Inflammatory macrophage treated with lipopolysaccharide for 1 hour (primary cell): ENCODE measurements at places on chromosomes 6 and 20.
A peak's percentile ranks its signal among the peaks of the same experiment; 100 is the strongest.

DNA sequence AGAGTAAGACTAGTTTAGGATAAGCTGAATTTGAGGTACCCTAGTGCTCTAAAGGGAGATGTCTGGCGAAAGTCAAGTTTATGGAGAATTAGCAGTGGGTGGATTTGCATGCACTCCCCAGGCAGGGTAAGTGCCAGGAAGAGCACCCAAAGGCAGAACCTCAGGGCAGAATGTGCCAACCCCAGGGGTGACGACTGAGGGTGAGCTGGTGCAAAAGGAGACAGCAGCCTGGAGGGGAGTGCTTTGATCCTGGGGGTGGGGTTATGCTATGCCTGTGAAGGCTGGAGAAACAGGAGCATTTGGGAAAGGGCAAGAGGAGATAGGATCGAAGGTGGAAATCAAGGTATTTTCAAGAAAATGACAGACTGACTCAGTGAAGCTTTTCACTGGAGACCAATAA is 208.5 kb upstream of the PDE10A start:
- no peak for DNase-seq

GRCh38 chr6:104046426-104046825 is 813.3 kb downstream of the HACE1 start:
- no peak for DNase-seq

GRCh38 chr6:83265384-83265783 is 72.2 kb downstream of the RWDD2A start:
- no peak for DNase-seq

DNA sequence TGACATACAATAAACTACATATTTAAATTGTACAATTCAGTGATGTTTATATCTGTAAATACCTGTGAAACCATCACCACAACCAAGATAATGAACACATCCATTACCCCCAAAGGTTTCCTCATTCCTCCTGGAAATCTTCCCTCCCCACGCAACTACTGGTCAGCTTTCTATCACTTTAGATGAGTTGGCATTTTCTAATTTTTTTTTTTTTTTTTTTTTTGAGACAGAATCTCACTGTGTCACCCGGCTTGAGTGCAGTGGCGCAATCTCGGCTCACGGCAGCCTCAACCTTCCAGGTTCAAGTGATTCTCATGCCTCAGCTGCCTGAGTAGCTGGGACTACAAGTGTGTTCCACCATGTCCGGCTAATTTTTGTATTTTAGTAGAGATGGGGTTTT is 31.7 kb upstream of the ECI2 start:
- DNase-seq: no peak

GRCh38 chr6:31038559-31038958 is 28.3 kb downstream of the MUC22 start:
- DNase-seq: no peak

DNA sequence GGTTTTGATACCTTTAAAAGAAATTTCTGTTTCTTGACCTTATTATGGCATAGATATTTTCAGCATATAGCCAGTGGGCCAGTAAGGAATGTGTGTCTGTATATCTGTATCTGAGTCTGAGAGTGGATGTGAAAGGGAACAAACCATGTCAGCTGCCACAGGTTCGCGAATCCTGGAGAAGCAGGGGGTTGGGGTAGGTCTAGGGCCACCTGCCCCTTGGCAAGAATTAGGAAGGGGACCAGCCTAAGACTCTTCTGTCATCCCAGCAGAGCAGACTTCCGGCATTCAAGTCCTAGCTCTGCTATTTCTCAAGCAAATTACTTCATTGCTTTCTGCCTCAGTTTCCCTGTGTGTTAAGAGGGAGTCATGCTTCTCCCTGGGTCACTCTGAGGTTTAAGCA is 180.3 kb upstream of the SNX9 start:
- DNase-seq: no peak

- no peak for DNase-seq
Measured at GRCh38 chr6:131658287-131658686, 21.2 kb downstream of the ENPP3 start.

GRCh38 chr6:42791706-42792320 is 10.0 kb downstream of the BICRAL start:
- DNase-seq: no peak

- DNase-seq: peak; percentile 18
Measured at GRCh38 chr20:58407966-58408557, 19.0 kb downstream of the VAPB start.

DNA sequence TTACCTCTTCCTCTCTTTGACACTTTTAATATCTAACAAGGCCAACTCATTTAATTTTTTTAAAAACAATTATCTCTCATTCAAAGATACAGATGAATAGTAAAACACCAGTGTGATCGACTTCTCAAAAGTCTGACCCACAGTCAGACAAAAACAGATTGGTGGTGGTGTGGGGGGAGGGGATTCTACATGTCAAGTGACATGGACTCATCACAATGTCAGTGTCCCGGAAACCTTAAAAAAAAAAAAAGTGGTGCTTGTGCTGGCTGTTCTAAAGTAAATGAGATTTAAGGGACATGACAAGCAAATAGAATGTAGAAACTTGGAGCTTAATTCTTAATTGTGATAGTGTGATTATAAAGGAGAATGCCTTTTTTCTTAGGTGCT is 16.3 kb upstream of the RFPL4B start:
- no peak for DNase-seq

GRCh38 chr6:29079203-29079602 is 7.9 kb downstream of the OR2B3 start:
- no peak for DNase-seq

DNA sequence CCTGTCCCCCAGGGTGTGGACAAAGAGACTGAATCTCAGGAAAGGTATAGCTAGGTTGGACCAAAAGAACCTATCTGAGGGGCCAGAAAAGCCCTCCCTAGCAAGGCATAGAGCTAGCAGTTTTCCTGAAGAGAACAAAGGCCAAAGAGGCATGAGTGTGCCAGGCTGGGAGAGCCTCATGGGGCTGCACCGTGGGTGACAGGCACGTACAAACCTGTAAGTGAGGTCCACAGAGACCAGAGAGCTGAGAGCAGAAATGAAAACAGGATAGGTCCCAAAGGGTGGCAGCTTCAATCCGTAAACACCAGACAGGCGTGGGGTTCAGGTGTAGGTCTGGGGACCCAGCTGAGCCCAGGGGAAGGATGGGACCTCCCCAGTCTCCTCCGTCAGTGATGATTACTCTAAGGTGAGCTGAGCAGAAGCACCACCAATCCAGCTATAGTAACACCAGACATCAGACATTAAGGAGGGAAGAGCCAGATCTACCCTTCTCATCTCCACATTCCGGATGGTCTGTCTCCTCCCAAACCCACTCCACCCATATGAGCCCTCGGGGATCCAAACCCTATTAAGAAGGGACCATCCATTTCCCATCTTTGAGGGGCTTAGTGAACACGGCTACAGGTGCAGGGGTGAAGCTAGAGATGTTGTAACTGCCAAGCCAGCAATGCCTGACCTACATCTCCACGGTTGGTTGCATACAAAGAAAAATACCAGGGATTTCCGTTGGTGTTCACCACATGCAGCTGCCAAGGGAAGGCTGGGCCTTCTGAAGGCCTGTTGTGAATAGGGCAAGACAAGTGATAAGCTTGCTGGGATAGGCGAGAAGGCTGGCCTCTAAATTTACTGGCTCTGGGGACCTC is 38.3 kb downstream of the BCL2L1 start:
- no peak for DNase-seq

DNA sequence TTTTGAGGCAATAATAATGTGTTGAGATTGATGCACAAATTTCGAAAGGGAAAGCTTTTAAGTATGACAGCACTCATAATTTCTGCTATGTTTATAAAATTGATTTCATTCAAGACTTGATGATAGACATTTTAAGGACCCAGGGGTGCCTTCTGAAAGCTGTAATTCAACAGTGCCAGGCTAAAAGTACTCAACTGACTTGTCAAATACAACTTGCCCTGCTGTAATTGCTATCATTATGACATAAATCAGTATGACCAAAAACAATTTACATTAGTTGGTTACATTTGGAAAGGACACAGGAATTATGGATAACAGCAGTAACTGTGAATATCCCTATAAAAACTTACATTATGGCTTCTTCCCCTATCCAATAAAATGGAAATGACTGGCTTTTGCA is 178.9 kb downstream of the MMUT start:
- DNase-seq: no peak

DNA sequence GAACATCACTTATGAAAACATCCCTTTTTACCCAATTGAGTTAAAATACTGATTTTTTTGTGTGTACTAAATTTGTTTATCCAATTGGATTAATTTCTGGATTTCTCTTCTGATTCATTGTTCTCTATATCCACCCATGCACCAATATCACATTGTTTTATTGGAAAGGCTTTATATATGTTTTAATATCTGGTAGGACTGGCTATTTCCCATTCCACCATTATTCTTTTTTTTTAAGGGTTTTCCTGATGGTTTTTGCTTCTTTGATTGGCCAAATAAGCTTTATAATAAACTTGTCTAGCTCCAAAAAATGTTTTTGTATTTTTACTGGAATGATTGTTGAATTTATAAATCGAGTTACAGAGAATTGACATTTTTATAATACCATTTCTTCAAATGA is 59.4 kb upstream of the DOK5 start:
- DNase-seq: no peak

DNA sequence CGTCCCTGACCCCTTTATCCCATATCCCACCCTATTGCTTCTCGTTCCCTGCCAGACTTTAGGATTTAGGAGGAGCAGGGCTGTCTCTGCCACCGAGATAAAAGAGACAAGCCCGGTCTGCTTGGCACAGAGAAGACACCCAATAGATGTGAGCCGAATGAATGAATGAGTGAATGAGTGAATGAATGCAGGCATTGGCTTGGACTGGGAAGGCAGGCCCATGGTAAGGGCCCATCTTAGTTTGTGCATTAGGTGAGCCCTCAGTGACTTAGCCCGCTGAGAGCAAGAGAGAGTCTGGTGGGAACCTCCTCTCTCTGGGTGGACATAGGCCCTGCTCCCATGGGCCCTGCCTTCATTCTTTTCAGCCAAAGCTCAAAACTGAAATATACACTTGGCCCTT is 879 bp upstream of the BPIFB6 start:
- DNase-seq: no peak

DNA sequence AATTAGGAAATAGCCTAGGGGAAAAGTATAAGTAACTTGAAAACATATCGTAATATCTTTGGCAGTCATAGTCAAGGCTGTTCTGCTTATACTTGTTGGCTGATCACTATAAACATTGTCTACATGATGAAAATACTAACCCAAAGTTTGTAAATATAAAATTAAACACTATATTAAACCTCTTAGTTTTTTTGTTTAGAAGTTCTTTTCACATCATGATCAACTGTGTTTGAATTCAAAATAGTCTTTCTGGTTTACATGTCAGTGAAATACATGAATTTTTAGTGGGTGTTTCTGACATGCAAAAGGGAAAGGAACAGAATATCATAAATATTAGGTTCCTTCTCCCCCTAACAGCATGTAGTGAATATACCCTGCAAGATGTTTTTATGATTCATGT is 43.5 kb downstream of the ADGRG6 start:
- no peak for DNase-seq

DNA sequence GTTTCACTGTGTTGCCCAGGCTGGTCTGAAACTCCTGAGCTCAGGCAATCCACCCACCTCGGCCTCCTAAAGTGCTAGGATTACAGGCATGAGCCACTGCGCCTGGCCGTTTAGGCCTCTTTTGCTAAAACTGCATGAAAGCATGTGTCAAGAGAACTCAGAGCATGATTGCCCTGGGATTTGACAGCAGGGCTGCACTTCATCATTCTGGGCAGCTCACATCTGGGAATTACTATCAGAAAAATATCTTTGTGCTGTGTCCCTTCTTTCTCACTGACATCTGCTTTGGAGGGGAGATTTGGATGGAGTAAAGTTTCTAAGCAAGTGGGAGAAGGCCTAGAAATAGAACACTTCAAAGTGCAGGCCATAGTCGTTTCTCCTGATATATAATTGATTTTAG is 59.6 kb upstream of the EIF2S2 start:
- no peak for DNase-seq

DNA sequence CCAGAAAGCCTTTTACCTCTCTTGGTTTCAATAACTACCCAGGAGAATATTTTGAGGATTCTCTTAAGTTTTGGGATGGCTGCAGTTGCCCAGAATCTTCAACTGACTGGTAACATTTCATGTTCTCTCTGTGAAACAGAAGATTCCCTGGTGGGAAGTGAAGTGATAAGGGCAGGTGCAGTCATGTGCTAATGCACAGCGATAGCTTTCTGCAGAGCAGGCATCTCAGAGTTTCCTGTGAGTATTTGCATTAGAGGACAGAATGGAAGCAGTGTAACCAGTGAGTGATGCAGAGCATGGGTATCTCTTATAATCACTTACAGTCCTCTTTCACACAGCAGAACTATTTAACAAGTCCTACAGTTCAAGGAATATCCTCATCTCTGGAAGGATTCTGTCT is 76.1 kb downstream of the HCRTR2 start:
- DNase-seq: no peak

DNA sequence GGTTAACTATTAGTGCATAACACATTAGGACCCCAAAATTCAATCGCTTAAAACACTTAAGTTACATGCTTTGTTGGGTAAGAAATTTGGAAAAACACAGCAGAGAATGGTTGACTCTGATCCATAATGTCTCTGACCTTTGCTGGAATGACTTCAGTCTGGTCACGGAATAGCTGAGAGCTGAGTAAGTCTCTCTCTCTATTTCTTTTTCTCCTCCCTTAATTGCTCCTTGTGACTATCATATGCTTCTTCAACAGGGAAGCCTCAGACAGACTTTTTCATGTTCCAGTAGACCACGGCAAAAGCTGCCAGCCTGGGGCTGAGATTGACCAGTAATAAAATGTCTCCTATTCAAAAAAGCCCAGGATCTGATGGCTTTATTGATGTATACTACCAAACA is 4.8 kb downstream of the OR12D1 start:
- DNase-seq: no peak

- DNase-seq: no peak
Measured at GRCh38 chr6:68575765-68576439, 59.2 kb upstream of the ADGRB3 start.

DNA sequence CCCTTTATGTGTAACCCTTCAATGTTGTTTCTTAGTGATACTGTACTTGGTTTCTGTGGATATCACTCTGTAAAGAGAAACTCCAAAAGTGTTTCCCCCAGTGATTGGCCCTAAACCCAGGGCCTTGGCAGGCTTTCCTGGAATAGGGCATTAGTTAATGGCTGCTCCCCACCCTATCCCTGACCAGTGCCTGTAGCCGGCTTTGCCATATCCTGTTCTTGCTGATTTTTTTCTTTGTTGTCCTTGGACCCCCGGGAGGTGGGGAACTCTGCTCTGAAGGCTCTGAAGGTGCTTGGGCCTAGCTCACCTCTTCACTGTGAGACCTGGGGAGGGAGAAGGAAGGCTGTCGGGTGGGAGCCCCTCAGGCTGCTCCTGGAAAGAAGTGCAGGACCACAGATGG is 120.1 kb downstream of the TCP11 start:
- no peak for DNase-seq

GRCh38 chr6:24991810-24992467 is 56.2 kb upstream of the RIPOR2 start:
- peak; percentile 62 for DNase-seq

- peak; percentile 34 for DNase-seq
Measured at GRCh38 chr6:87832025-87832825, 130.2 kb upstream of the AKIRIN2 start.

- DNase-seq: peak; percentile 60
Measured at GRCh38 chr20:57390604-57391438, at the start of gene RBM38. Gene RBM38, plus strand, starts transcription at chr20:57391396. Its CDS starts 186 bp downstream, at chr20:57391582.
